Stomach (tissue), 19 donors: ENCODE measurements at places on chromosomes 7 and 10. TPM values are rescaled to one million over a fixed set of nuclear protein-coding genes. Genes with fewer than 3 reads are reported as not detected.

DNA sequence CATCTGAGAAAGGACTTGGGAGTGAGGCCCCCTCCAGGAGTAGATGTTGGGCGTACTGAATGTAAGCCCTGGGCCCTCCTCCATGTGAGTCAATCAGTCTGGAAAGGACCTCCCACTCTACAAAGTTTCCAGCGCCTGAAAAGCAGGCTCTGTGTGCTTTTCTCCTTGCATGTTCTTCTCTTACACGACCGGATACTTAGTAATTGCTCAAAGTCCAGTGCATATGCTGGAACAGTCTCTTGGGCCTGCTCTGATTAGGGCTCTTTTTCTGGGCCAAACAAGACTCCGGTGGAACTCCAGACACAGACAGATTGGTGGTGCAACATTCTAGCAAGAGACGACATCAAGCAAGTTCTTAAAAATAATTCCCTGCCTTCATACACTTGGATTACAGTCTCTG is 38.3 kb upstream of the RAPGEF5 start:
- no peak overlapping the region for H3K27ac ChIP-seq
- peaks cover 6% of the 10 kb centered on the region for H3K4me1 ChIP-seq
- H3K36me3 ChIP-seq, result no peaks in the 10 kb centered on the region
- H3K27me3 ChIP-seq, result no peaks in the 10 kb centered on the region
- peak; percentile 45 for DNase-seq

PLXNA4 gene
- 2.0 TPM for total RNA-seq

OR2F1 gene
- total RNA-seq, result not detected

- peaks cover 24% of the 10 kb centered on the region for H3K36me3 ChIP-seq
- no peaks in the 10 kb centered on the region for H3K4me1 ChIP-seq
- no peaks in the 10 kb centered on the region for H3K27me3 ChIP-seq
- DNase-seq, result no peak
These were observed 70.2 kb downstream of the INPP5F start for GRCh38 chr10:119796039-119796438.

GRCh38 chr7:50595491-50596102 is 30.4 kb upstream of the DDC start:
- H3K4me3 ChIP-seq, result no peak overlapping the region
- no peak overlapping the region for H3K27ac ChIP-seq
- DNase-seq, result peak; percentile 64
- peaks cover 19% of the 10 kb centered on the region for H3K36me3 ChIP-seq
- H3K4me1 ChIP-seq, result no peaks in the 10 kb centered on the region
- H3K27me3 ChIP-seq, result no peaks in the 10 kb centered on the region

PTN gene
- 47.4 TPM for total RNA-seq

DNAJC12 gene
- total RNA-seq, result 9.5 TPM

OLAH gene
- total RNA-seq, result not detected

NPC1L1 gene
- total RNA-seq, result 1.1 TPM

- peak; percentile 42 for DNase-seq
- peaks cover 11% of the 10 kb centered on the region for H3K4me1 ChIP-seq
- peaks cover 12% of the 10 kb centered on the region for H3K36me3 ChIP-seq
- no peak overlapping the region for H3K27ac ChIP-seq
- H3K27me3 ChIP-seq, result no peaks in the 10 kb centered on the region
- no peak overlapping the region for H3K4me3 ChIP-seq
These were observed 12.7 kb downstream of the AKR1E2 start for GRCh38 chr10:4838743-4839142.

- H3K4me1 ChIP-seq, result no peaks in the 10 kb centered on the region
- DNase-seq, result no peak
- no peaks in the 10 kb centered on the region for H3K36me3 ChIP-seq
These were observed 84.4 kb upstream of the NANOS1 start for GRCh38 chr10:118944959-118945633.

MRPS17 gene
- total RNA-seq, result not detected

GRCh38 chr10:3805201-3805790 is 20.3 kb upstream of the KLF6 start:
- H3K36me3 ChIP-seq, result no peaks in the 10 kb centered on the region
- H3K4me3 ChIP-seq, result no peak overlapping the region
- H3K27ac ChIP-seq, result peak overlapping the region; percentile 91
- no peak for DNase-seq
- no peaks in the 10 kb centered on the region for H3K27me3 ChIP-seq
- peaks cover 68% of the 10 kb centered on the region for H3K4me1 ChIP-seq

DNA sequence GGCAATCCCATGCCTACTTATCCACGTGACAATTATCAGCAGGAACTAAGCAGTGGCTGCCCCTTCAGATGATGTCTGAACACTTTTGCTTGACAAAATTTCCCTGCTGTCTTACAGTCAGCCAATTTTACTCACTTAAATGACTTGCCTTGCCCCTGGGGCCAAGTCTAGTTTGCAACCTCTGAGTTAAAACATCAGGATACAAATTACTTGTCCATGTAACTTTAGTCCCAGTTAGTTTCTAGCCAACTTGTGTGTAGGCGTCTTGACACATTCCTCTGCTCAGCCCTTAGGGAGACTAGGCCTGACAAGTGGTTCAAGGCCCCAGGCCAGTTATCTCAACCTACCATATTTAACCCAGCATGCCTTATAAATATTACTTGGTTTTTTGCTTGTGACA is 11.6 kb upstream of the TYSND1 start:
- H3K27ac ChIP-seq, result no peak overlapping the region
- DNase-seq, result no peak
- peaks cover 32% of the 10 kb centered on the region for H3K4me1 ChIP-seq
- no peaks in the 10 kb centered on the region for H3K27me3 ChIP-seq

GRCh38 chr10:89207181-89207800 is at the start of gene CH25H:
TSS of gene CH25H (minus strand) at chr10:89207317. CDS start at chr10:89207292, 25 bp downstream.
- H3K36me3 ChIP-seq, result no peaks in the 10 kb centered on the region
- H3K4me3 ChIP-seq, result peak within 1 kb of the TSS; percentile 49
- peak within 1 kb of the TSS; percentile 85 for H3K27ac ChIP-seq
- peaks cover 24% of the 10 kb centered on the region for H3K4me1 ChIP-seq

GRCh38 chr10:132246296-132246695 is 59.5 kb downstream of the DPYSL4 start:
- DNase-seq, result no peak
- no peaks in the 10 kb centered on the region for H3K36me3 ChIP-seq
- H3K27me3 ChIP-seq, result no peaks in the 10 kb centered on the region
- no peak overlapping the region for H3K4me3 ChIP-seq
- no peak overlapping the region for H3K27ac ChIP-seq

DNA sequence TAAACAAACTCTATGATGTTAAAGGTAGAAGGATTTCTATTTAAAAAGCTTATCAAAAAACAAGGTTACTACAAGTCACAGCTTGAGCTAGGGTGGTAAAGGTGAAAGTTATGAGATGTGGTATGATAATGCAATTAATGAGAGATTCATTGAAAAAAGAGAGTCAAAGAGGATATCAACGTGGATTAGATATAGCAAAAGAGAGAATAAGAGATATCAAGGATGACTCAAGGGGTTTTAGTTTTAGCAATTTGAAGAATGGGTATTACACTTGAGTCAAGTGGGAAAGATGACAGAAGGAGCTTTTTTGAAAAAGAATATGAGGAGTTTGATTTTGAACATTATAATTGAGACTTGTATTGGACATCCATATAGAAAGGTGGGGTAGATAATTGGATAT is 59.8 kb downstream of the NUTM2E start:
- DNase-seq, result no peak
- no peaks in the 10 kb centered on the region for H3K36me3 ChIP-seq
- no peaks in the 10 kb centered on the region for H3K4me1 ChIP-seq
- no peak overlapping the region for H3K4me3 ChIP-seq

GRCh38 chr10:47160967-47161366 is 139.0 kb upstream of the GDF10 start:
- no peaks in the 10 kb centered on the region for H3K36me3 ChIP-seq
- peaks cover 3% of the 10 kb centered on the region for H3K27me3 ChIP-seq
- H3K27ac ChIP-seq, result no peak overlapping the region
- DNase-seq, result no peak

DNA sequence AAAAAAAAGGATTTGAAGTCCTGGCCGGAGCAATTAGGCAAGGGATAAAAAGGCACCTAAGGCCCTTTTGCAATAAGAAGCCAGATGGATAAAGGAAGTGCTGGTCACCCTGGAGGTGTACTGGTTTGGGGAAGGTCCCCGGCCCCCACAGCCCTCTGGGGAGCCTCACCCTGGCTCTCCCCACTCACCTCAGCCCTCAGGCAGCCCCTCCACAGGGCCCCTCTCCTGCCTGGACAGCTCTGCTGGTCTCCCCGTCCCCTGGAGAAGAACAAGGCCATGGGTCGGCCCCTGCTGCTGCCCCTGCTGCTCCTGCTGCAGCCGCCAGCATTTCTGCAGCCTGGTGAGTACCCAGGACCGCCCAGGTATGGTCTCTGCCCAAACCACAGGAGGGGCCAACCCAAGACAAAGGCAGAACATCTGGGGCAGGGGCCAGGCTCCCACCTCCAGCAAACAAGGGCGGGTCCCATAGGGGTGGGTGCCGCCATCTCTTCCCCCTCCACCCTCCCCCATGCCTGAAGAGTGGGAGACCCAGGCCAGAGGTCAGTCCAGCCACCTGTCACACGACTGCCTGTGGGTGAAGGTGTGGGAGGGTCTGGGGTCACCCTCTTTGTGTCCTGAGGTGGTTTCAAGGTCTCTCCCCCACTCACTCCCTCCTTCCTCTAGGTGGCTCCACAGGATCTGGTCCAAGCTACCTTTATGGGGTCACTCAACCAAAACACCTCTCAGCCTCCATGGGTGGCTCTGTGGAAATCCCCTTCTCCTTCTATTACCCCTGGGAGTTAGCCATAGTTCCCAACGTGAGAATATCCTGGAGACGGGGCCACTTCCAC is at the start of gene PILRB:
PILRB (plus strand) TSS at position 91 of the 830 bp plus-strand sequence; CDS start at position 277, 186 bp downstream.
- no peak within 1 kb of the TSS for H3K4me3 ChIP-seq
- peak within 1 kb of the TSS; percentile 14 for H3K27ac ChIP-seq
- H3K4me1 ChIP-seq, result no peaks in the 10 kb centered on the region
- no peak for DNase-seq

DNA sequence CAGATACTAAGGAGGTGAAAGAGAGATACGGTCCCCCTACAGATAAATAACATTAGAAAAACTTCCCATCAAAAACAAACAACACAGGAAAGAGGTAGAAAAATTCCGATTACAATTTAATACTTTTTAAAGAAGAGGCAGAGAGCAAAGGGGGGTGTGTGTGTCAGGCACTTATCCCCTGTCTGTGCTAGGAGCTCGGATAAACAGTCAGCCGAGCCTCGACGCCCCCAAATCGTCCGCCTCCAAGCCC is 3.6 kb downstream of the PAX2 start:
- no peak overlapping the region for H3K27ac ChIP-seq
- peaks cover 56% of the 10 kb centered on the region for H3K27me3 ChIP-seq
- peaks cover 41% of the 10 kb centered on the region for H3K4me1 ChIP-seq
- H3K4me3 ChIP-seq, result no peak overlapping the region
- H3K36me3 ChIP-seq, result no peaks in the 10 kb centered on the region
- no peak for DNase-seq

AGBL3 gene
- total RNA-seq, result not detected

GRCh38 chr7:5692845-5693278 is 88.6 kb downstream of the RNF216 start:
- H3K27me3 ChIP-seq, result no peaks in the 10 kb centered on the region
- peak overlapping the region; percentile 59 for H3K27ac ChIP-seq
- peak overlapping the region; percentile 6 for H3K4me3 ChIP-seq
- DNase-seq, result peak; percentile 76
- peaks cover 8% of the 10 kb centered on the region for H3K36me3 ChIP-seq

- no peak overlapping the region for H3K4me3 ChIP-seq
- peak; percentile 17 for DNase-seq
These were observed 200.6 kb downstream of the DIP2C start for GRCh38 chr10:488933-489215.

NEBL gene
- total RNA-seq, result 7.0 TPM

GRID2IP gene
- not detected for total RNA-seq

DNA sequence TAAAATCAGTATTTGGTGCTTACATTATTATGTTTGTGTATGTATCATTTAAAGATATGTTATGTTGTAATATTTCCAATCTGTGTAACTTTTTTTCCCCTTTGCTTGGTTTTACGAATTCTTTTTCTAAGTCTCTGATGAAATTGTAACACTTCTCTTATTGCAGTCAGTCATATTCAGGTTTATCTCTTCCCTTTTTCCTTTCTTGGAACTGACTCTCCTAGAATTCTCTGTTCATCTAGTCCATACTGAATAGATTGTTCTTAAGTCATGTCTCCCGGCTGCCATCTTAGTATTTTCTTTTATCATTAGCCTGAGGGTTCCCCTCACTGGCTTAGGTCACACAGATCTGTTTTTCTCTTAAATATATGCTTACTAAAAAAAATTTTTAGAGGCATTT is 44.6 kb downstream of the PHTF2 start:
- H3K4me3 ChIP-seq, result no peak overlapping the region
- DNase-seq, result no peak
- H3K27me3 ChIP-seq, result no peaks in the 10 kb centered on the region
- no peaks in the 10 kb centered on the region for H3K36me3 ChIP-seq
- H3K4me1 ChIP-seq, result no peaks in the 10 kb centered on the region

DNA sequence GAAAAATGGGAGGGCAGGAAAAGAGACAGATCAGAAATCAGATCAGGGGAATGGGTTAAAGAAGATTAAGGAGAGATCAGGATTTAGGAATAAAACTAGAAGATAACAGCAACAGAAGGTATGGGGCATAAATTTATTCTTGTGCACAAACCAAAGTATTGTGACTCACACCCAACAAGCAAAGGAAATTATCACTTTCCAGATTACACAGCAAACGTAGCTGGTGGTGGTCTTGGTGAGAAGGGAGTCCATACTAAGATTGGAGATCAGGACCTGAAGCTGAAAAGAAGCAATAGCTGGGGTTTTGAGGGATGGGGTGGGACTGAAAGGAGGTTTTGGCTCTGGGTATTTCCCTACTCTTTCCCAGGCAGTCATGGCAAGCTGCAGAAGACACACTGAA is 3.5 kb upstream of the MYOZ1 start:
- peaks cover 7% of the 10 kb centered on the region for H3K4me1 ChIP-seq
- H3K27ac ChIP-seq, result no peak overlapping the region
- H3K27me3 ChIP-seq, result no peaks in the 10 kb centered on the region
- H3K36me3 ChIP-seq, result no peaks in the 10 kb centered on the region
- DNase-seq, result no peak
- H3K4me3 ChIP-seq, result no peak overlapping the region

GRCh38 chr10:126876456-126876855 is 28.8 kb upstream of the DOCK1 start:
- H3K4me3 ChIP-seq, result no peak overlapping the region
- H3K27me3 ChIP-seq, result no peaks in the 10 kb centered on the region
- no peak overlapping the region for H3K27ac ChIP-seq
- H3K4me1 ChIP-seq, result no peaks in the 10 kb centered on the region
- no peak for DNase-seq

GRCh38 chr7:137539111-137539715 is 195.7 kb upstream of the PTN start:
- no peaks in the 10 kb centered on the region for H3K4me1 ChIP-seq
- DNase-seq, result no peak
- H3K4me3 ChIP-seq, result no peak overlapping the region
- H3K36me3 ChIP-seq, result no peaks in the 10 kb centered on the region
- H3K27ac ChIP-seq, result no peak overlapping the region
- H3K27me3 ChIP-seq, result no peaks in the 10 kb centered on the region

GRCh38 chr7:103989785-103990767 is 618 bp upstream of the RELN start:
- DNase-seq, result peak; percentile 70
- peak overlapping the region; percentile 43 for H3K4me3 ChIP-seq
- no peaks in the 10 kb centered on the region for H3K27me3 ChIP-seq
- peaks cover 25% of the 10 kb centered on the region for H3K4me1 ChIP-seq
- H3K36me3 ChIP-seq, result no peaks in the 10 kb centered on the region
